ENCODE measurements at places on chromosomes 3 and 15.

- no peak for DNase-seq
These were observed 19.0 kb downstream of the ACAA1 start for GRCh38 chr3:38117748-38118420.

DNA sequence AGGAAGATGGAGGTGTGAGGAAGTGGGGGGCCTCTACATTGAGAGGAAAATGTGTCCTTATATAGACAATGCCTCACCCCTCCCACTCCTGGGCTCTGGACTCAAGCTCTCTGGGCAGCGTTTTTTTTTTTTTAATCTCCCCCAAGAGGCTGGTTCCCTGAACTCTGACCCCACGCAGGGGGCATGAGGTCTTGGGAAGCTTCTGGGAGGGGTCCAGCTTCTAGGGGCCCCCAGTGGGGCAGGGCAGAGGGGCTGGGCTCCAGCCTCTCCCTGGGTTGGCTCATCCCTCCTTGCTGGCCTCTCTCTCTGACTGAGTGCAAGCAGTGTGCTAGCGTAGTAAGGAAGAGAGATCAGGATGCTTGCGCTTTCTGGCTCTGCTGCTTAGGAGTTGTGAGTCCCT lies 101.4 kb upstream of the HACD2 start:
- no peak for DNase-seq

- no peak for DNase-seq
These were observed 25.9 kb upstream of the SMAD3 start for GRCh38 chr15:67039384-67040075.

- no peak for DNase-seq
These were observed 218.3 kb upstream of the SOX2 start for GRCh38 chr3:181493423-181493822.

GRCh38 chr3:179473565-179473964 lies 22.3 kb upstream of the GNB4 start:
- DNase-seq: no peak

GRCh38 chr3:14312375-14312774 lies 90.0 kb upstream of the SLC6A6 start:
- DNase-seq: no peak

DNA sequence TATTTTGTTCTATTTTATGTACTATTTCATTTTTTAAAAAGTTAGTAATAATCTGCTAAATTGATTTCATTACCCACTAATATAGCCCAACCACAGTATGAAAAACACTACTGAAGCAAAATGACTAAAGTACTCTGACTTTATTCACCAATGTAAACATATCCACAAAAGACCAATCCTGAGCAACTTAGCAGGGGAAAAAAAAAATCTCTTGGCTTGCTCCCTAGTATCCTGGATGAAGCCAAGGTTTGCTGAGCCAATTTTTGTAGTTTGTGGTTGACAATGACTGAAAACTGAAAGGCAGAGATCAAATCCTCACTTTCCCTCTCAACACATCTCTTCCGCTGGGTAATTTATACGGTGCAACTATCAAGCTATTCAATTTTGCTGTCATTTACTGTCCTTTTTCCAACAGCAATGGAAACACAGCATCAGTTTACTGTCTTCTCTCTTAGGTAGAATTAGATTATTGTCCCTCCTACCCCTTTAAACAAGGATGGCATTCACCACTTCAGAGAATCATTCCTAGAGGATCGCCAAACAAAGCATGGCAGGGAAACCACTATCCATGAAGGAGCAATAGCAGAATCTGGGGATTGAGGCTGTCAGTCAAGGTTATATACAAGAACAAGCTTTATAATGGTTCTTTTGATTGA lies 149.7 kb downstream of the THRB start:
- DNase-seq: no peak

DNA sequence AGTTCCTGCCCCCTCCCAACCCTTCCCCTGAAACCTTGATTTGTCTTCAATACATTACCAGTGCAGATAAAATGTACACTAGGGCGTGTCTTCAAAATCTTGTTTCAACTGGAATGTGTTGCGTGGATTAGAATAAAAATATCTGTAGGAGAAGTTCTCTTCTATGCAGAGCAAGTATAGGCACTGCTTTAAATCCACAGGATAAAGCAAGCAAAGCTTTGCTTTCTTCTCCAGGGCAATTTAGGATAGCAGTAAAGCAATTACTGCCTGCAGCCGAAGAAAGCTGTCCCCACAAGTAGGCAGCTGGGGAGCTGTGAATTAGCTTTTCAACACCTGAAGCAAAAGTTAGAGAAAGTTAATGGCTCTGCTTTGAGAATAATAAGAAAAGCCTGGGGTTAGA lies 329.7 kb upstream of the KCNMB2 start:
- no peak for DNase-seq

DNA sequence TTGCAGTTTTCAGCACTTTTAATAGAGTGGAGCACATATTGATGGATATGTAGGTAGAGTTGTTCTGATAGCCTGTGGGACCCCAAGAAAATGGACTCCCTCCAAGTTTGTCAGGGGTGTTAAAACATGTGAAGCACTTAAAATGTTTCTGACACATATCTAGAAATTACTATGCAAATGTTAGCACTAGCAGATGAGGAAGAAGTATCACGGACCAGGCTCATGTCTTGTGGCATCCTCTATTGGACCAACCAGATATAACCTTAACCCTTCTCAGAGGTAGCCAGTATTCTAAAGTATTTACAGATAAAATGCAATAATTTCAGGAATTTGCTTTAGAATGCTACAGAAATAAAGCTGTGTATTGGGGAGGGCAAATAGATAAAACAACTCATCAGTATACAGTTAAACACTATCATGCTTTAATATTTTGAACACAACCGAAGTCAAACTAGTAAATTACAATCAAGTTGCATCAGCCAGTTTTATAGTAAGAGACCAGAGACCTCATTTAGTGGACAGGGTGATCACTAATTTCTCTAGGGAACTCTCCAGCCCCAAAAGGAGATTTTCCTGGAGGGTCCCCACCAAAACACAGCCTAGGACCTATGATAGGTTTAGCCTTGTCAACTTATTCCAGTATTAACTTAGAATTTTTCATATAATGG lies 57.2 kb upstream of the FBN1 start:
- no peak for DNase-seq

- no peak for DNase-seq
These were observed 730 bp downstream of the DGKG start for GRCh38 chr3:186361246-186361761.

- no peak for DNase-seq
These were observed 51.6 kb downstream of the TRPM1 start for GRCh38 chr15:31049682-31050615.

- no peak for DNase-seq
These were observed 318.4 kb upstream of the GOLIM4 start for GRCh38 chr3:168414149-168414548.

DNA sequence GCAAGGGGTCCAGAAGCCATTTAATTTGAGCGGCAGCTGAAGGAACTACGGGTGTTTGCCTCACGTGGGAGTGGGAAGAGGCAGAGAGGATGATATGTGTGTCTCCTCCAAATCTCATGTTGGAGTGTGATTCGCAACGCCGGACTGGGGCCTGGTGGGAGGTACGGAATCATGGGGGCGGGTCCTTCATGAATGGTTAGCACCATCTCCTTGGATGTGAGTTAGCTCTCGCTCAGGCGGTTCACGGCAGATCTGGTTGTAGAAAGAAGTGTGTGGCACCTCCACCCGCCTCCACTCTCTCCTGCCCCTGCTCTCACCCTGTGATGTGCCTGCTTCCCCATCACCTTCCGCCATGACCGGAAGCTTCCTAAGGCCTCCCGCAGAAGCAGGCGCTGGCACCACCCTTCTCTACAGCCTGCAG lies 25.4 kb downstream of the XXYLT1 start:
- DNase-seq: no peak

GRCh38 chr3:14127516-14128161 lies 2.8 kb downstream of the TMEM43 start:
- no peak for DNase-seq

- peak; percentile 37 for DNase-seq
These were observed 985 bp downstream of the TRPC1 start for GRCh38 chr3:142724682-142725356.

GRCh38 chr3:186886202-186886981 lies 43.9 kb downstream of the ADIPOQ start:
- no peak for DNase-seq

DNA sequence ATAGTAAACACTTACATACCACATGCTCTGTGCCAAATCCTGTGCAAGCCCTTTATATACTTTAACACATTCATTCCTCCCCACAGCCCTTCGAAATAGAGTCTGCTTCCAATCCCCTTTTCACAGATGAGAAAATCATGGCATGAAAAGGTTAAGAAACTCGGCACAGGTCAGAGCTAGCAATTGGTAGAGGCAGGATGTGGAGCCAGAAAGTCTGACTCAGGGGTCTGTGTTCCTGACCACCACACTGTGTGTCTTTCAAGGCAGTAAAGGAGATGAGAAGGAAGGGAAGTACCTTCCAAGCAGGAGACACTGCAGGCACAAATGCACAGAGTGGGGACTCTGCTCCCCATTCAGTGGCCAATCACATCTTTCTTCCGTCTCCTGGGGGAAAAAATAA lies 61.1 kb downstream of the SCN11A start:
- no peak for DNase-seq

- DNase-seq: no peak
These were observed 435.9 kb downstream of the NR2F2 start for GRCh38 chr15:96766366-96766765.

DNA sequence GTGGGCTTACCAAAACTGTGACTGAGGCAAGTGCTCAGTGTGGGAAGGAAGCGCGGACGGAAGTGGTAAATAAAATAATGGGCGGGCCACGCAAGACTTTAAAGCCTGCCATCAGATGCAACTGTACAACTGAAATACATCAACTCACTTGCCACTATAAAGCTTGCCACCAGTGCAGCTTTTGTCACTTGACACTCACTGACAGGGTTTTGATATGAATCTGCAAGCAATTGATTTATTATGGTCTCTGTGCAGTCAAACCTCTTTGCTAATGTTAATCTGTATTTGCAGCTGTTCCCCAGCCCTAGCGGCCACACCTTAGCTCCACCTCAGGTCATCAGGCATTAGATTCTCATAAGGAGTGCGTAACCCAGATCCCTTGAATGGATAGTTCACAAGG lies 2.3 kb upstream of the GFM1 start:
- DNase-seq: no peak

- DNase-seq: no peak
These were observed 590.5 kb upstream of the NAALADL2 start for GRCh38 chr3:174268586-174268985.

DNA sequence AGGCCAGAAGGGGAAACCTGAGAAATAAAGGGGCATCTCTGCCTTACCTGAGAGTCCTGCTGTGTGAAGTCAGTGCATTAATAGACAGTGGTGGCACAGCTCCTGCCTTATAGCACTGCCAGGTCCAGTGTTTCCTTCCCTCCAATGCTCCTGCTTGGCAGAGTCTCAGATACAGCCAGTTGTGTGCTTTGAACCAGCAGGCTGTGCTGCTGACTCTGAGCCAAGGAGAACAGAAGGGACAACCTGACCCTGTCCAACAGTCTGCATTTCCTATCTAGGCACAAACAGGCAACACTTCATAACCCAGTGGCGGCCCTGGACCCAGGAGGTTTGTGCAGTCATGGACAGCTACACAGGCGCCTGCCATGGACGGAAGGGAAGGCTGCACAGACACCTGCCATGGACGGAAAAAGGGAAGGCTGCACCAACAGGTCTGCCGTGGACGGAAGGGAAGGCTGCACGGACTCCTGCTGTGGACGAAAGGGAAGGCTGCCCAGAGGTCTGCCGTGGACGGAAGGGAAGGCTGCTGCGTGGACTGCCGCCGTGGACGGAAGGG lies 33.9 kb upstream of the PLXNA1 start:
- peak; percentile 82 for DNase-seq

DNA sequence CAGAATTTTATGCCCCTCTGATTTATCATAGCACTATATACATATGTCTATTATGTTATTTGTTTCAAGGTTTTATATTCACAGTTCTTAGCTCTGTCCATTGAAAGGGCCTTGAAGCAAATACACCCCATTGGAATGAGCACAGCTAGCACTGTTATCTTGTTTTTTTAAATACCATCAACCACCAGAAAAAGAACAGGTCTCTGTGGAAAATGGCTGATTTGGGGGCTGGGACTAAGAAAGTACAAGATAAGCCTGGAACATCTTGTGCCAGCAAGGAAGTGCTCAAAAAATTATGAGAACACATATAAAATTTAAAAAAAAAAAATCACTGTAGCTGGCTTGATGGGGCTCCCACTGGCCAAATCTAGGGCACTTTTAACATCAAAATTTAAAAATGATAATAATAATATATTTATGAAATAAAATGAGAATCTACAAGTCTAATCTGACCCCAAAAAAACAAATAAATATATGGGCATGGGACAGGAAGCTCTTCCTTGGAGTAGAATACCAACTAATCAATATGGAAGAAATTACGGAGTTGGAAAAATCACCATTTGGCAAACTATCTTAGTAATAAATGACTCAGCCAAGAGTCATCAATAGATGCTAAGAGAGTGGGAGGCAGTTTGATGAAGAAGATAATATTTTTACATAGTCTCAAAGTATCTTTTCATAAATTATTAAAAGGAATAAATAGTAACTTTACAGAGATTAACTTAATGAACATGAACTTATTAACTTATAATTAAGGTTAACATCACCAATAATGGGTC lies 20.5 kb downstream of the IFT80 start:
- DNase-seq: no peak

DNA sequence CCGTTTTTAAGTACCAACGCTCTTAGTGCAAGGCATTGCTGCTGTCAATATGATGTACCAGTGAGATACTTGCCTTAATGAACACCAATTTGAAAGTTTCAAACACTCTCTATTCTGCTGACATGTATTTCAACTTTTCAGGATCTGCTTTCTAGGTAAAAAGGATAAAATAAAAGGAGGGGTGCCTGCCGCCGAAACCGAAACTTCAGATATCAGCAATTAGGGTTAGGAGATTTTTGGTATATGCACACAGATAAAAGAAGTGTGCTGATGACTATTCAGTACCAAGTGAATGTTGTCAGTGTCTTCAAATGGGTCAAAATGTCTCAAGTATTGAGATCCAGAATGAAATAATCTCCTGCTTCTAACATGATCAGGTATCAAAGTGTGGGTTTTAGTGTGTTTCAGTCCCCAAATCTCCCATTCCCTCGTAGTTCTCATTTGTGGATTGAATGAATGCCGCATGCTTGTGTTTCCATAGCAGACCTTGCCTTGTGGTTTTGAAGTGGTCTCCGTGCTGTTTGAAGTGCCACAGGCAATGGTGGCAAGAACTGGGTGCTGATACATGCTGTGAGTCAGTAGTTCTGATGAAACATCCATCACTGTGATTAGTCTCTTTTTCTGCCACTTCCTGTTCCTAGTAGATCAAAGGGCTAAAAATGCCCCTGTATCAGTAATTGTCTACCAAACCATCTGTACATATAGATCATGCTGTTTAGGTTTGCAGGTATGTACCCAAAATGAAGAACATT lies 22.5 kb downstream of the CHST14 start:
- no peak for DNase-seq

DNA sequence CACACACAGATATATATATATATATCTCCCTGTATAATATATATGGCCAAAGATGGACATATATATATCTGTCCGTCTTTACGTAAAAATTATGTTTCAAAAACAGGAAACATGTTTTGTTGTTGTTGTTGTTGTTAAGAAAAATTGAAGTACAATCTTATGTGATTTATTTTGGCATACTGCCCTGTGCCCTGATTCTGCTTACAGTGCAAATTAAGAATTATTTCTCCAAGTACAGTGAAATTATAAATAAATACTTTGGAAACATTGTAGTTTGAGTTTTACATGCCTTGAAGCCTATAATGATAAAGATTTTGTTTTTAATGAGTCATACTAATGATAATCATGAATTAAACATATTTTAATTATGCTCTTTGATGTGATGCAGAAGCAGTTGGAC lies 994.9 kb downstream of the DIPK2A start:
- DNase-seq: no peak
